Inflammatory macrophage (primary cell): ENCODE measurements at places on chromosomes 2 and 18.

DNA sequence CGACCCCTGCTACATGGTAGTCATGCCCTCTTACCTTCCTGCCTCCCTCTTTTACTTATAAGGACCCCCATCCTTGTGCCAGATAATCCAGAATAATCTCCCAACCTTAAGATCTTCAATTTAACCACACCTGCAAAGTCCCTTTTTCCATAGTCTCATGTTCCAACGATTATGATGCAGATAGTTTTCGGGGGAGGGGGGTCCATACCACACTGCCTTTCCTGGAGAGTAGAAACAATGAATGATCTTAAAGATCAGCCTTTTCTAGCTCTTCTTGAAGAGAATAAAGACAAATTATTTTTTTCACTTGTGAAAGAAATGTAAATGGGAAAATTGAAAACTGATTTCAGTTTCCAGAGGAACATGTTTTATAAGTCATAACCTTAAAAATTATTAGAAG lies 4.3 kb upstream of the FAM98A start:
- DNase-seq: no peak

DNA sequence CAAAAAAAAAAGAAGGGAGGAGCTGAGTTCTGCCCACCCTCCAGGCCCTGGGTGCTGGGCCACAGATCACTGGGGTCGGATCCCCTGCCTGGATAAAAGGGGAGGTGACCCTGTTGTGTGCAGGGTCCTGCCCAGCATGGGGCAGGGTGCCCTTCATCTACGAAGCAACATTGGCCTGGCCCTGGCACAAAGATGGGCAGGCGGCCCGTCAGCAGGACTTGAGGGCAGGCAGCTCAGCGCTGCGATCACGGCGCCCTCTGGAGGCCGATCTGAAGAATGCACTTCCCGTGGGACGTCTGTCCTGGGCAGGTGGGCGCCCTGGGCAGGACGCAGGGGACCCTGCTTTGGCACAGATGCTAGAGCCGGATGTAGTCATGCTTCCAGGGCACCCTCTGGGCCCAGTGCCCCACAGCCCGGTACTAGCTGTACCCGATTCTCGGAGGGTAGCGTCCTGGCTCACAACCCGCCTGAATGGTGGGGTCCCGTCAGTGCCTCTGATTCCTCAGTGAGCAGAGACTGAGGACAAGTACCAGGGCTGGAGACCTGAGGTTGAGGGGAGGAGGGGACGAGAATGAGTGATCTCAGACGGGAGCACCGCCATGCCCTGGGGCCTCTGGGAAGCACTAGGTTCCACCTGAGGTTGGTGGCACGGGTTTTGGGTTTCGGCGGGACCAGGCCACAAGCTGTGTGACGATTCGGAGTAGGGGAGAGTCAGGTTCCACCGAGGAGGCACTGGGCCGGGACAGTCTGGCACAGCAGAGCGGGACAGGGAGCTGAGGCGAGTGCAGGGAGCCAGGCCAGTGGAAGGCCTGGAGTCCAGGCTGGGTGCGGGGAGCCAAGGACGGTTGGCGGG lies 18.0 kb downstream of the ARID5A start:
- DNase-seq: peak; percentile 72

DNA sequence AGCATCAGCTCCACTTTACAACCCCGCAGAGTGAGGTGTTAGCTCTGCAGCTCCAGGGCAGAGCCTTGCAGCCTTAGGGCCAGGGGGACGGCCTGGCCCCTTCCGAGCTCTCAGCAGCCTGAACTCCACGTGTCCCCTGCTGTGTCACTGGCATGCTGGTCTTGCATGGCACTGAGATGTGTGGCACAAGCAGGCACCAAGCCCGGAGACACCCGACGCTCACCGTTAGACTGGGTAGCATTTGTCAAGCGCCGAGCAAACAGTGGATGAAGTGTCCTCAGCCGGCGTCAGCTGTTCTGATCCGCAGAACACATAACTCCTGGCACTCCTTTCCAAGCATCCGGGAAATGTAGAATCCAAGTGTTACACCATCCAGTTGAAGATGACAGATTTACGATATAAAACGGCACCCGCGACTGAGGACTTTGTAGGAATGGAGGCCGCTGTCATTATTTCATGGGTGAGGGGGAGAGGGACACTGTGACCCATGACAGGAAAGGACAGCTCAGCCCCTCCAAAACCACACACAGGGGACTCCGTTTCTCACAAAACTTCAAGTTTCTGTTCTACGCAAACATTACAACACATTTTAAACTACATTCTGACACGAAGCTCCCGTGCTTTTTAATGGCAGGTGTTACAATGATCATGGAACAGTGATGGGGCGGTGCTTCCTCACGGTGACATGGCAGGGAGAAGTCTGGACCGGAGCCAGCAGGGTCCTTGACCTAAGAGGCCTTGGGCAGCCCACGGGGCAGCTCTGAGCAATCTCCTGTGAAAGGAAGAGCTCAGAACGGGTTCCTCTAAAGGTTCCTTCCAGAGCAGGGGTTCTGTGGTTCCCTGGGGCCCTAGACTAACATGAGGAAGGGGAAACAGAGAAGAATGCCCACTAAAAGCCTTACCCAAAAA lies 89.4 kb downstream of the HDAC4 start:
- peak; percentile 8 for DNase-seq

DNA sequence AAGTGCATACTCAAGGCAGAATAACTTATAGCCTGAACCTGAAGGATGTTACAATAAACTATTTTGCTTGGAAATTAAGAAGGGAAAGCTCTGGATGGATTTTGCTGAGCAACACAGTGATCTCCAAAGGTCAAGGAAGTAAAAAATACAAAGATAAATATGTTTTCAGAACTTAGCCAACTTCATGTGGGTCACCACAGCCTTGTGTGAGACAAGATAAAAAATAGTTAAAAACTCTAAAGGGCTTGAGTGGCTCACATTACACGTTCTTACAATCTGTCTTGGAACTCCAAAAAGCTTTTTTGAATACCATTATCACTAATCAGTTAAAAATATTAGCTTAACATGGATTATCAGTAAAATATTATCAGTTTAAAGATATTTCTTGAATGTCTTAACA lies 28.9 kb upstream of the MTX2 start:
- no peak for DNase-seq

DNA sequence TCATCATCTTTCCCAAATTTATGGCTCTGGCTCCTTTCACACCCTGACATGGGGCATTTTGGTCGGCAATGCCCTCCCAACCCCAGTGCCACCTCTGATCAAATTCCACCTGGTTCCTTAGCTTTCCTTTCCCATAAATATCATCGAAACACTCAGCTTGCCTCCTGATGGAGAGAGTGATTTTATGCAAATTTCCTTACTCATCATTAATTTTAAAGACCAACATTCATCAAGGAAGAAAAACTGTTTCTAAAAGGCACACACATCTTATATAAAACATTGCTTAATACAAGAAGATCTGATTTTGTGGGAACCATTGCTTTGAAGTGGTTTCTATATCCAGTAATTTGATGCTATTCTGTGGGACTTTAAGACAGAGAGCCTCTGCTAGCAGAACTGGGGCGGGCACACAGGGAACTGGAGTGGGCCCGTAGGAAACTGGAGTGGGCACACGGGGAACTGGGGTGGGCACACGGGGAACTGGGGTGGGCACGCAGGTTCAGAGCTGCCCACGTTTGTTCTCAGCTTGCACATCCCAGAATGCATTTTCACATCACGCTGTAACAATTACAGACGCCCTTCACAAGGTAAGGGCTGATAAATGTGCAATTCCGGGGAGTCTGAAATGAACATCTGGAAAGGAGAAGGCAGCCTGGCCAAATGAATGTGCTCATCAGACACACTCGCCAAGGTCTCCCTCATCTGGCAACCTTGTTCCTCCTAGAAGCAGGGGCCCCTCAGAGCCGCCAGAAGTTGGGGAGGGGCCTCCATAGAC lies 174.2 kb downstream of the RTP5 start:
- no peak for DNase-seq

DNA sequence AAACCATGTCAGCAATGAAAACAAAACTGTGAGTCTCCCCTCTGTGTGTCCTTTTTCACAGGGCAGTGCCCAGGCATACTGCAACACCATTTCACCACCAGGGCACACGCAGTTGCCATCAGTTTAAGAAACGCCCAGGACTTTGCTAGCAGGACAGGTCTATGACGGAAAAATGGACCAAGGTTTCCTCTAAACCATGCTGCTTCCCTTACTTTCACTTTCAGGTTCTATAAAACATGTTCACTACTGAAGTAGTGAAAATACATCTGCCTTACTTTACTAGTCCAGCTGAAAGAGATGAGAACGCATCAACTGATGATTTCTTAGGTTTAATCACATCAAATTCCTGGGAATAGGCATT lies 110.5 kb downstream of the TCF4 start:
- peak; percentile 51 for DNase-seq

GRCh38 chr2:85755122-85756027 lies 1.6 kb downstream of the ATOH8 start:
- no peak for DNase-seq

- DNase-seq: peak; percentile 34
Measured at GRCh38 chr2:233062451-233062850, 2.3 kb downstream of the INPP5D start.

GRCh38 chr2:181430406-181431118 lies 26.6 kb upstream of the ITGA4 start:
- DNase-seq: peak; percentile 54

- DNase-seq: no peak
Measured at GRCh38 chr2:241976296-241976695, 106.8 kb downstream of the RTP5 start.

DNA sequence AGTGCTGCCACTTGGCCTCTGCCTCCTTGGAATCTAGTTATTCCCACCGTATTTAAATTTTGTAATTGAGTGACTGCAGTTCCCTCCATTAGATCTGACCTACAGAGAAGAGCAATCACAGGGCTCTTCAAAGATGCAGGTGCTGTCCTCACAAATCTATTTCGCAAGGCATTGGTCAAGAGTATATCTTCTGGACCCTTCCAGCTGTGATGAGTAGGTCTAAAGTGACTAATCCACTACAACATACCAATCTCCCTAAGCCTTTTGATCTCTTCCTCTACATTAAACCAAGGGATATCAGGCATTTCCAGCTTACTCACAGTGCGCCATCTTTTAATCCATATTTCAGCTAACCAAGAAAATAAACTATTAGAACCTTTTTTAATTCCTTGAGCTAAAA lies 65.1 kb upstream of the COL3A1 start:
- no peak for DNase-seq

DNA sequence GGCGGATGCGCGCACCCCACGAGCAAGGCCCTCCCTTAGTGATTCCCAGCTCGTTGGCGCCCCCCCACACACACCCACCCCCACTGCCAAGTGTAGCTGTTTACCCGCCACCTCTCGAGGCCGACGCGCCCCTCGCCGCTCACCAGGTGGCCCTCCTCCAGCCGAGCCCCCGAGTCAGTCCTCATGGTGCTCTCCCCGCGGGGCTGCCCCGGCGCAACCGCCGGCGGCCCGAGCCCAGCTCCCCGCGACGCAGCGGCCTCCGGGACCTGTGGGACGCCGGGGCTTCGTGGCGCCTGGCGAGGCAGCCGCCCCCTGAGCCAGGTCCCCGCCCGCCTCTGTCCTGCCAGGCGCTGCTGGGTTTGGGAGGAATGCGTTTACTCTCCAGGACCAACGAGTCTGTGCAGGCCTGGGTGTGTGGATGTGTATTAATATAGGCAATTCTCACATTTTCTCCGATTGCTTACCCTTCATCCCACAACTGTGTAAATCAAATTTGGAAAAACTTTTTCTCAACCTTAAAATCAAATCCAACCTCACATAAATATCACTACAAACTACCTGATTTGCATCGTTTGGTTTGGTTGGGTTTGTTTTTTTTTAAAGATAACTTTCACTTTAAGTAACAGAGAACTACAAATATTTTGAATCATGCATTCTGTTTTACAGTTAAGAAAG lies at the start of gene TMEM237:
TMEM237 (minus strand) TSS at position 288 of the 675 bp plus-strand sequence; CDS start at position 185, 103 bp downstream.
- DNase-seq: no peak

- no peak for DNase-seq
Measured at GRCh38 chr18:69590150-69590549, 189.5 kb downstream of the DOK6 start.

DNA sequence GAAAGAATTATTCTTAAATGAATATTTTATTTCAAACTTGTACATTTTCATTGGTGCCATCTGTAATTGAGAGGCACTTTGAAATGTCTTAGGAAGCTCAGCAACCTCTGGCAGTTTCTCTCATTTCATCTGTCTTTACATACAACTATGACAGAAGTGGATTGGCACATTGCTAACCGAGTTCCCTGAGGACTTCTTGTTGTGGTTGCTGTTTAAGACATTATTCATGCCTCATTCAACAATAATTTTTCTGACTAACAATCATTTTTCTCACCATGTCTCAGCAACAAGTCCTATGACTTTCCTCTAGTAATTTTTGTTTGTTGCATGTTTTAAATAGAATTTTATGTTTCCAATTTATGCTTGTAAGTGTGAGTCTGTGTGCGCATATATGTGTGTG lies 284.0 kb upstream of the CWC22 start:
- no peak for DNase-seq

DNA sequence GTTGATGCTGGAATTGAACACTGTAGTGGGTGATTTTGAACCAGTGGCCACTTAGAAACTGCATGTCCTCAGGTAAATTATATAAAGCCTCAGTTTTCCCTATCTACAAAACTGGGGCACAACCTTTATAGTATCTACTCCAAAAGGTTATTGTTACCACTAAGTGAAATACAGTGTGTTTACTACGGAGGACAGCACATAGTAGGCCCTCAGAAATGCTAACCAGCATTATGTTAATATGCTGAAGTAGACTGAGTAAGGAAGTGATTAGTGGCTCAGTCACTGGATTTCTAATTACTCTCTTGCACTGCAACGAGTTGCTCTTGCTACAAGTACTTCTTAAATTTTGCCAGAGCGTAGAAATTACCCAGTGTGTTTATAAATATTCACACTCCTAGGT lies 139.5 kb downstream of the HAUS1 start:
- DNase-seq: no peak

DNA sequence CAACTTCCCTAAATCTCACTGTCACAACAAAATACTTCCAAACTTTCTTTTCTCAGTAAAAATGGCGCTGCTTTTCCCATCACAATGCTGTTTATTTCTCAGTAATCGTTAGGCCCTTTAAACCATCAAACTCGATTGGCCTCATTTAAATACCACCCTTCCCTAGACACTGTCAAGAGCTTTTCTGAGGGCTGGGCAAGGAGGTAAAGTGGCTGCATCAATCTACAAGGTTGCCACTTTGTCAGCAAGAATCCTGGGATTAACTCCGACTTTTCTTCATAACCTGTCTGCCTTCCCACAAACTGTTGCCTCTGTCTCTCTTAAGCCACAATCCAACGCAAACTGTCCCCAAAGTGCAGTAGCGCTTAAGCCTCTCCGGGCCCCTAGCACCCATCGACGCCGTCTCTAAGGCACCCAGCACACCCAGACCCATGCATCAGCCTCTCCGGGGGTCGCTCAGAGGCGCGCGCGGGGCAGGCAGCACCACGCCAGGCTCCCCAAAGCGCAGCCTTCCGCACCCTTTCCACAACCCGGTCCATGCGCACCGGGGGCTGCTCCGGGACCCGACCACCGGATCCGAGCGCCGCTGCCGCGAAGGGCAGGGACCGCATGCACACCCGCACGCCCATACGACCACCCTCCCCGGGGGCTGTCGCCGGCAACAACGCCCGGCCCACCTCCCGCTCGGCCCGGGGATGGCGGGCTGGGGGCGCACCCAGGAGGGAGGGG lies 683 bp downstream of the MBOAT2 start:
- no peak for DNase-seq

- DNase-seq: peak; percentile 53
Measured at GRCh38 chr2:203817147-203817546, 50.4 kb upstream of the CTLA4 start.
